ENCODE measurements at places on chromosomes 11 and 22.

DNA sequence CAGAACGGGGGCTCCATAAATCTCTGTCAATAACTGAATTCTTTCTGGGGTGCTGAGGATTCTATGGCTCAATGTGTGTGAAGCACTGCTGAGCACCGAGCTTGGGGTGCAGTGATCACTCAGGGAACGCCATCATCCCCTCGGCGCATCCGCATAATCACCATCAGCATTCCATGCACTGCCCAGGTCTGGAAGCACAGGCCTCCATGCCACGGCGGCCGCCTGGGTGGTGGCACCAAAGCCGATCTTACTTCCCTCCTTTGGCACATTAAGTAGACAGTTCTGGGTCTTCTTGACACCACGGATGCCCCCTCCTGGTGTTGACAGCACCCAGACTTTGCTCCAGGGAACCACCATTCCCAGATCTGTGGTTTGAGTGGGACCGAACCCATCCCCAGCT lies 15.6 kb downstream of the LTO1 start:
- DNase-seq = no peak

DNA sequence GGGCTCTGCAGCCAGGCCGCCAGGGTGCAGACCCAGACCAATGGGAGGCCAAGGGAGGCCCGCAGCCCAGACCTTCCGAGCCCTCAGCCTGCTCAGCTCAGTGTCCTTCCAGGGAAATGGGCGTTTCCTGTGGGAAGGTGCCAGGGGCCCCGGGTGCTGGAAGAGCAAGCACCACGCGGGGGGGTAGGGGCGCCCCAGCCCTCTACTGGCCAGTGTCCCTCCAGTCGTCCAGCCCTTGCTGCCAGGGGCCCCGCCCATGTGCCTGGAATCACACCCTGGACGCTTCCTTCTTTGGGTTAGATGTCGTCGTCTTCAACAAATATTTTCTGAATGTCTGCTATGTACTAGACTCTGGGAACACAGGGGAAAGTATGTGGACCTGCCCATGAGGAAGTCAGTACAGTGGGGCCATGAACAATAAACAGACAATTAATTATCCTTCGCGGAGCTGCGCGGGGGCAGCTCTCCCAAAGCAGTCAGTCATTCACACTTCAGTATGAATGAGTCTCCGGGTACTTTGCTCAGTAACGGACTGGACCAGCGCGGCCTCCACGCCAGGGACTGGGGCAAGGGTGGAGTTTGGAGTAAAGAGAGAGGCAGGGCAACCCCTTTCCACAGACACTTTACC lies 60.2 kb downstream of the CDKN1C start:
- DNase-seq = peak; percentile 96

DNA sequence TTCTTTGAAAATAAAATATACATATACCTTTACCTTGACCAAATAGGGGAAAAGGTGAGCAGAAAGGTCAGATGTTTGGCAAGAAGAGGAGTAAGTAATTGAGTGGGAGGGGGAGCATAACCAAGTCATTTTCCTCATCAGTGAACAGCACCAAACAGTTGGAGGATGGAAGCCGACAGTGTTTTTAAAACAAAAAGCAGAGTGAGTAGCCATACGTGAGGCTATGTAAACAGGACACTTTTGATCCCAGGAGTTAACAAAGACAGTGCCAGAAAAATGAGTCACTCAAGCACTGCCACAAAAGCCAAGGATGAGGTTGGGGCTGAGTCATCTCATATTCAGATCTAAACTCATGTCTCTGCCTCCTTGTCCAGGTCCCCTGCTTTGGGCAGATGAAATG lies 734.7 kb downstream of the KCNA4 start:
- DNase-seq = peak; percentile 90

- peak; percentile 67 for DNase-seq
These were observed 910.4 kb downstream of the METTL15 start for GRCh38 chr11:29018631-29019030.

DNA sequence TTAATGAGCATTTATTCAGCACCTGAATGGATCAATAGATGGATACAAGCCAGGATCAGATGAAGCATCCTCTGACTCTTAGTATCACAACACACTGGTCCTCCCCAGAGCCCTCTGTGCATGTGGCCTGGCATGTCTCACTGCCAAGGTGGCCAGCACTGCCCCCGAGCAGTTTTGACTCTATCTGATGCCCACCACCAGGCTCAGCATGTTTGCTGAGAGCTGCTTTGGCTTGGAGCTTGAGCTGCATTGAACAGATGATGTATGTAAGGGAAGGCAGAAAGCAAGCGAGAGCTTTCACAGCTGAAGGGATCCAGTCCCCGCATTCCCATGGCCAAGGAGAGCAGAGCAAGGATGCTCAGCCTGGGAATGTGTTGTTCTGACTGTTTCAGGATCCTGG lies 320.3 kb downstream of the BUD13 start:
- DNase-seq = no peak

DNA sequence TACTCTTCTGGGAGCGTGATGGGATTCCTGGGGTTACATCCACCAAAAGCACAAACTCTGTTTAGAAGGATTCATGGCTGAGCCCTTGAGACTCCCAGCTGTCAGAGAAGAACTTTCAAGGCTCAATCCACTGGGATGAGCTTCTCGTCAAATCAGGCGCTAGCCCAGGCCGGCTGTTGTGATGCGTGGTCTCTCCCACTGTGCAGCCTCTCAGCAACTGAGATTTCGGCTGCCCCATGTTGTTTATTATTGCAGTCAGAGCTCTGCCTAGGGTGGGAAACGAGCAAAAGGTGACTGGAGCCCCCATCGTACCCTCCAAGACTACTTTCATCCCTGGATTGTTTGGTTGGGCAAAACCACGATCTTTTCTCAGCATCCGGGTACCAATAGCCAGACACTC lies 251.6 kb downstream of the ETS1 start:
- DNase-seq = no peak

- DNase-seq = peak; percentile 72
These were observed at the start of gene A4GALT for GRCh38 chr22:42720263-42721044. A4GALT (minus strand) TSS chr22:42720870; CDS start chr22:42693951, 26,919 bp downstream.

DNA sequence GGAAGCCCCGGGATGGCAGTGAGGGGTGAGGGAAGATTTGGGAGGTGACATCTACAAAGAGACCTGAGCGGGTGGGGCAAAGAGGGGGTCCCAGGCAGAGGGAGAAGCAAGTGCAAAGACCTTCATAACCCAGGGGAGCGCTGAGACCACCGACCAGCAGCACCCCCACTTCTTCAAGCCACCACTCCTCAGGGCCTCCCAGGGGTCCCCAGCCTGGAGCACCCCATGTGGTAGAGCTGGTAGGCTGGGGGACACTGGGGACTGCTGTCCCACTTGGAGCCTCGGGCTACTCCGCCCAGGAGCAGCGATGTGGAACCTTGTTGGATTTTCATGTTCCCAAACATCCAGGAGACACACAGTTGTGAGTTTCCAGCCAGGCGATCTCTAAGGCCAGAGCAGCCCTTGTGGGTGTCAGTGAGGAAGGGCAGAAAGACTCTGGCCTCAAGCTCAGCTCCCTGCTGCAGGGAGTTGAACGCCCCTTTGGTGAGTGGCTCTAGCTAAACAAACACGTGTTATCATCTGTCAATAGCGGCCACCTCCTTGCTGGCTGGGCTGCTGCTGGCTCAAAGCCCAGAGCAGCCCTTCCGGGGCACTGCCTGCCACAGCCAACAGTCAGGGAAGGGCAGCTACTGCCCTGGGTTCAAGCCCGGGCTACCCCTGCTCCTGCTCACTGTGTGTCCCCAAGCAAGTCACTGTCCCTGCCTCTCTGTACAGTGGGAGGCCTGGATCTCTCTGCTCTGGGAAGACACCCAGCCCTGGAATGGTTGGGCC lies 25.7 kb upstream of the CHKA start:
- DNase-seq = peak; percentile 41

DNA sequence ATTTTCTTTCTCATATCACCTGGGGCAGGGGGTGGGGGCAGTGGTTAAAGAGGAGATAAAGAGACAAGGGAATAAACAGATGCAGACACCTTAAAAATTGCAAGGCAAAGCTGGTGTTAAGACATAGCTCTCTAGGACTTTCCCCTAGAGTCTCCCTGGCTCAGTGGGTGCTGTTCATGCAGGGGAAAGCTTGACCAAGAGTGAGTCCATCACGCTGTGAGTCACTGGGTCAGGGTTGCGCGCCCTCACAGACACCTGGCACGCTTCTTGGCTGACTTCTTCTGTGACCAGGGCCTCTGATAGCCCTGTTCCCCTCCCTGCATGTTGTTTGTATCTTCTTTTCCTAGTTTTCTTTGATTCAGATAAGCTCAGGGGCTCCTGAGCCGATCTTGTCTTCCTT lies 31.9 kb downstream of the COMMD9 start:
- DNase-seq = no peak

GRCh38 chr11:7530013-7530640 lies 16.3 kb downstream of the PPFIBP2 start:
- no peak for DNase-seq

DNA sequence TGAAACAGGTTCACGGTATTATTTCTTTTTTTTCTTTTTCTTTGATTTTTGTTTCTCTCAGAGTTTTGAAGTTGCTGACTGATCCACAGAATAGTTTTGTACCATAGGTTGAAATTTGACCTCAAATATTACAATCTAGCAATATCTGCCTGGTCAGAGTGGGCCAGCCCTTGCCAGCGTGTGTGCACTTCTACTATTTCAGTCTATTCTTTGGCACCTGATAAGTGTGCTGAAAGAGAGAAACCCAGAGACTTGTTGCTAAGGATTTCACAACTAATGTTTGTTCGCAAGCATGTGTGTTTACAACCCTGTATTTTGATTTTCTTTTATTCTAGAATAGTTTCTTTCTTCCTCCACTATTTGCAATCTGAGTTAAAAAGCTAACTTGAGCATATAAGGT lies 1125.2 kb upstream of the CNTN5 start:
- no peak for DNase-seq

GRCh38 chr11:2468363-2469235 lies 23.8 kb downstream of the KCNQ1 start:
- no peak for DNase-seq
